NT2/D1 (cell line): ENCODE measurements at places on chromosomes 4 and X.
A peak's percentile ranks its signal among the peaks of the same experiment; 100 is the strongest.

DNA sequence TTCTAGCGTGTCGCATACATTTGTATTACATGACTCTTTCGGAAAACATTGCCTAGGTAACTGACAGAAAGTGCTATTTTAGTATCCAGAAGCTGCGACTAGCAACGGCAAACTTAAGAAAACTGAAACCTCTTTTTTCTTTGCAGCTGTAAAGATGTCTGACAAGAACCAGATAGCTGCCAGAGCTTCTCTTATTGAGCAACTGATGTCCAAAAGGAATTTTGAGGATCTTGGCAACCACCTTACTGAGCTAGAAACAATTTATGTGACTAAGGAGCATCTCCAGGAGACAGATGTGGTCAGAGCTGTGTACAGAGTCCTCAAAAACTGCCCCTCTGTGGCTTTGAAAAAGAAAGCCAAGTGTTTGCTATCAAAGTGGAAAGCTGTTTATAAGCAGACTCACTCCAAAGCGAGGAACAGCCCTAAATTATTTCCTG lies 9.4 kb downstream of the TCEANC start:
- DNase-seq: no peak

- no peak for DNase-seq
Measured at GRCh38 chr4:65071564-65071963, 598.7 kb downstream of the EPHA5 start.

DNA sequence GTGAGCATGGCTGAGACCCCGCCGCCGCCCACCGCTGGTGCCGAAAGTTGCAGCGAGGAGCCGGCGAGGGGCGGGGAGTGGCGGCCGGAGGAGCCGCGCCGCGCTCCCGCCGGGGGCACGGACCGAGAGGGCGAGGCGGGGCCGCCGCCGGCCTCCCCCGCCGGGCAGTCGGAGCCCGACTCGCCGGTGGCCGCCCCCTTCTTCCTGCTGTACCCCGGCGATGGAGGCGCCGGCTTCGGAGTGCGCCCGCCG lies 16.5 kb downstream of the UTP3 start:
- DNase-seq: no peak

- DNase-seq: no peak
Measured at GRCh38 chr4:71253545-71253944, 85.3 kb upstream of the SLC4A4 start.

- no peak for DNase-seq
Measured at GRCh38 chr4:88963817-88964216, 93.2 kb downstream of the FAM13A start.

- no peak for DNase-seq
Measured at GRCh38 chr4:124206779-124207605, 505.5 kb downstream of the ANKRD50 start.

GRCh38 chr4:7909463-7910262 lies 30.0 kb downstream of the AFAP1 start:
- DNase-seq: no peak

- no peak for DNase-seq
Measured at GRCh38 chr4:138292321-138292720, 50.2 kb upstream of the SLC7A11 start.

- DNase-seq: no peak
Measured at GRCh38 chr4:42821230-42821629, 71.3 kb upstream of the GRXCR1 start.

DNA sequence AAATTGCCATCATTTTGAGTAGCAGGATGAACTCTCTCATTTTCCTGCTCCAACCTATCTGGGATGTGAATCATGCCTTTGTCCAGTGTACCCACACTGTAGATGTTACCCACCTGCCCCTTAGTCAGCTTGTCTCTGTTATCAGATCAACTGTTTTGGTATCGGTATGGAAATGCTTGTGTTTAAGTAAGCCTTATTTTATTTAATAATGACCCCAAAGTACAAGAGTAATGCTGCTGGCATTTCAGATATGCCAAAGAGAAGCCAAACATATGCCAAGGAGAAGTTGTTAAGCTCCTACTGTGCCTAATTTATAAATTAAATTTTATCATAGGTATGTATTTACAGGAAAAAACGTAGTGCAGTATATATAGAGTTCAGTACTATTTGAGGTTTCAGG lies 18.6 kb upstream of the RAP1GDS1 start:
- no peak for DNase-seq

DNA sequence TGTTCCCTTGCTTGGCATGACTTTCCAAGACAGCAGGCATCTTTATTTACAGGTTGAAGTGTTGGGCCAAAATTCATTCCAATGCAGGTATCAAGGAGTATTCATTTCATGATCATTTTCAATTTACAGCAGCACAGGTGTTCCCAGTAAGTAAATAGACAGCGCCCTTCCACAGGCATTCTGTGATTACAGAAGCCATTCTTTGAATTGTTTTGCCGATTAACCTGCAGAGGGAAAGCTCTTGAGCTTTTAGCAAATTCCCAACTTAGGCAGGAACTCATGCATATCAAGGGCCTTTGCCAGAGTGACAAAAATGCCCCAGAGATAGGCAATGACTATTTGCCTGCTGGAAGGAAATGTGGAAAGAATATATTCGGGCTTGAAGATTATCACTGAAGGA lies 6.8 kb downstream of the TXK start:
- DNase-seq: no peak

DNA sequence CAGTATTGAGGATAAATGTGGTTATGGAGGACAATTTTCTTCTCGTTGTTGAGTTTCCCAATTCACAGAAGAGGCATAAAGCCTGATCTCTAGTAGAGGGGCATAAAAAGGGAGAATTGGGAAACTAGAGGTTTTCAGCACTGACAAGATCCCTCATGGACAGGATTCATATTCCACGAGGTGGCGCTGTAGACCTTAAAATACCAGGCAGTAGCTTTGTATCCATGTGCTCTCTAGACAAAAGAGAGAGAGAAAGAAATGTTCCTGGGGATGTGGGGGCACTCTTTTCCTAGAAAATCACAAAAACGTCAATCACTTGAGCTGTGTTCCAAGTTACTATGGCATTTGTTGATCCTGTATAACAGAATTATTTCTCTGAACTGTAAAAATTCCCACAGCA lies 128.3 kb downstream of the MAGEE1 start:
- peak; percentile 70 for DNase-seq

- DNase-seq: no peak
Measured at GRCh38 chr4:2791518-2792395, 1.1 kb upstream of the SH3BP2 start.

DNA sequence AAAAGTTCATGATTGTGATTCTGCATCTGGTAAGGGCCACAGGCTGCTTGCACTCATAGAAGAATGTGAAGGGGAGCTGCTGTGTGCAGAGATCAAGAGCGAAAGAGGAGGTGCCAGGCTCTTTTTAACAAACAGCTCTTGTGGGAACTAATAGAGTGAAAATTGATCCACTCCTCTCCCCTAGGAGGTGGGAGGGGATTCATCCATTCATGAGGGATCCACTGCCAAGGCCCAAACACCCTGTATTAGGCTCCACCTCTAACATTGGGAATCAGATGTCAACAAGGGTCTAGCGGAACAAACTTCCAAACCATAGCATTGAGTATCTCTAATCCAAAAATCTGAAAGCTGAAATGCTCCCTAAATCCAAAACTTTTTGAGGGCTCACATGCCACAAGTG lies 16.4 kb upstream of the PPID start:
- DNase-seq: no peak

DNA sequence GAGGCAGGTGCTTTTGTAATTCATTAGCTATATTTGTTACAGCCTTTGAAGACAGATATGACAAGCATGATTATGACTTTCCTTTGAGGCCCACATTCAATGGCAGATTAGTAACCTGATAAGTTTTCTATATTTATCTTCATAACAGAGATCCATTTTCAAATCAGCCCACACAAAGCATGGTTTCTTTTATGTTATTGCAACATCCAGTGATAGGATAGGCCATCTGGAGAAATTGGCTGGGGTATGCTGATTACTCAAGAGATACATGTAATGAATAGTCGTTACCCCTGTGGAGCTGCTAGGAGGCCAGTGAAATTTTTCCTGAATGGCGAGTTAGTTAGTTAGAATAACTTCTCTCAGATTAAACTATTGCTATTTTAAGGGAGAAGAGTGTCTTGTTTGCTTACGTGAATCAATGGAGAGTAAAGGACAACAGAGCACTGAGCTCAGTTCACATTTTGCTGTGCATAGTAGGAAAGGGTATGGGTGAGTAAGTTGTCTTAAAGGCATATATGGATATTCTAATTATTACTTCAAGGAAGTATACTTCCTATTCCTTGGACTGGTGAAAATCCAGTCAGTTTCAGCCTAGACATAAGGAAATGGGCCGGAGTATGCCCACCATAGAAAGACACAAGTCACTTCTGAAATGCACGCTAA lies 79.2 kb upstream of the DKK2 start:
- no peak for DNase-seq

DNA sequence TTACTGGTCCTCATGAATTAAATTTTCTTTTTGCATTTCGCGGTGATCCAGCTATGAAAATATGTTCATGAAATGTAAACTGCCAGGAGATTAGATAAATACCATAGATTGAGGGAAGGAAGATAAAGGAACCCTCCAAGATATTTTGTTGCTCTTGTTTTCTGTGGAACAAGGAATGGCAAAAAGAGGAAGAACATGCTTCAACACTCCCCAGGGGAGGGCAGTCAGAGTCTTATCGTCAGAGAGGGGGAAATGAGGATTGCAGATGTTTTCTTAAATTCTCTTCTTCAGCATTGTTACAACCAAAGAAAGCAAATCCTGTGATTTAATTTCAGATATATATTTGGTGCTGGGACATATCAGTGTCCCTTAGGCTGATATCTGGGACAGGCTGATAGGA lies 9.5 kb upstream of the SFRP2 start:
- no peak for DNase-seq

GRCh38 chrX:8455557-8455956 lies 9.1 kb upstream of the VCX3B start:
- DNase-seq: no peak

- no peak for DNase-seq
Measured at GRCh38 chr4:91111556-91111955, 984.4 kb downstream of the CCSER1 start.

GRCh38 chrX:1403228-1403627 lies 11.3 kb upstream of the SLC25A6 start:
- DNase-seq: no peak

DNA sequence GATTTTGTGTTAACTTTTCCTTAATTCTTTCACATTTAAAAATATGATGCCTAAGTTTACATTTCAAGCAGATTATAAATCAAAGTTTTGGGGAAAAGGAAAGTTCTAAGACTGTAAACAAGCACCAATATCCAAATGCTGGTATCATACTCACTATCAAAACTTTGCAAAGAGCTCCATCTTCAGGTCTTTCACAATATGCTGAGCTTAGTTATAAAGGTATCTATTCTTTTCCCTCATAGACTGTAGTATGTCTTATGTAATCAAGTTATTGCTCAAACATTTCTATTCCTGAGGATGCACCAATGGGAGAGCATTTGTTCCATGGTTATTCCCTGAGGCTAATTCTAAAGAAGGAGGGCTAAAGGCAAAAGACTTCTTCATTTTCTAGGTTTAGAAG lies 207.9 kb upstream of the FAM241A start:
- DNase-seq: no peak
